ENCODE measurements at places on chromosomes 2 and 18.

DNA sequence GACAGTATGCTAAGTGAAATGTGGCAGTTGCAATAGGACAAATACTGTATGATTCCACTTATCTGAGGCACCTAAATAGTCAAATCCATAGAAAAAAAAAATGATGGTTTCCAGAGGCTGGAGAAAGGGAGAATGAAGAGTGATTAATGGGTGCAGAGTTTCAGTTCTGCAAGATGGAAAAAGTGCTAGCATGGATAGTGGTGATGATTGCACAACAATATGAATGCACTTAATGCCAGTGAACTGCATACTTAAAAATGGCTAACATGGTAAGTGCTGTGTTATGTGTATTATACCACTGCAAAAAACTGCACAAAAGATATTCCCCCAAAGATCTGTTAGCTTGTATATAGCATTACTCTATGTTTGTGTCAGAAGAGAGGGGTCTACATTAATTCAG lies 185.4 kb downstream of the INHBB start:
- no peak for DNase-seq

GRCh38 chr2:1517786-1518185 lies 104.5 kb downstream of the TPO start:
- no peak for DNase-seq

DNA sequence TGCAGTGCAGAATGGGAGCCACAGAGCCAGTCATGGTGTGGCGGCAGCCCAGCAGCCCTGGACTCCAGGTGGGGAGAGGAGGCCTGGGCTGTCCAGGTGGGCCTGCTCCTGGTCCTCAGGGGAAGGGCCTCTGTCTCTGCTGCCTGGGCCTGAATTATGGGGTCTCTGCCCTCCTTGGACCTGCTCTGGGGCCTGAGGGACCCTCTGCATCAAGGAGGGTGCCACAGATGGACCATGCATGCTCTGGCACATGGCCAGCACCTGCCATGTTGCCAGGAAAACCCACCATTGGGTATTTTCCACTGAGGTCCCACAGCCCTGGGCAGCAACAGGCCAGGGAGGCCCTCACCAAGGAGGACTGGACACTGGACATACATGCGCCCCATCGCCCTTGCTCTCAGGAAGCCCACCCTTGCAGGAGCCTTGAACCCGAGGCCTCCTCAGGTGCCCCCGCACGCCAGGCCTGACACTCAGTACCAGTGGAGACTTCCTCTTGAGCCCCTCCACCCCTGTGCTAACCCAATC lies 107.1 kb downstream of the NDUFA10 start:
- no peak for DNase-seq

DNA sequence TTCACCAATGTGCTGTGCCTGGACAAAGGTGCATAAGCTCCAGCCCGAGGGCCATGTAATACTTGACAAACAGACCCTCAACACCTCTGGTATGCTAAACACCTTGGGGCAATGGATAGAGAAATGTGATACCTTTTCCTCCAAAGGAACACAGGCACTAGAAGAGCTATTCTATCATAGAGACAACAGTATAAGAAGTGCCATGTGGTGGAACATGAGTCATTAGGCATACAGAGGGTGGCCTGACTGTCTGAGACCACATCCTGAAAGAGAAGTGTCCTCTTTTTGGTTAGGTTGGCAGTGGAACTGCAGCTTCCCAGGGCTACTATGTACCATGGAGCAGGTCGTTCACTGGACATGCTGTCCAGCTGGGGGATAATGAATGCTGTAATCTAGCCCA lies 153.9 kb downstream of the INSIG2 start:
- DNase-seq: no peak

DNA sequence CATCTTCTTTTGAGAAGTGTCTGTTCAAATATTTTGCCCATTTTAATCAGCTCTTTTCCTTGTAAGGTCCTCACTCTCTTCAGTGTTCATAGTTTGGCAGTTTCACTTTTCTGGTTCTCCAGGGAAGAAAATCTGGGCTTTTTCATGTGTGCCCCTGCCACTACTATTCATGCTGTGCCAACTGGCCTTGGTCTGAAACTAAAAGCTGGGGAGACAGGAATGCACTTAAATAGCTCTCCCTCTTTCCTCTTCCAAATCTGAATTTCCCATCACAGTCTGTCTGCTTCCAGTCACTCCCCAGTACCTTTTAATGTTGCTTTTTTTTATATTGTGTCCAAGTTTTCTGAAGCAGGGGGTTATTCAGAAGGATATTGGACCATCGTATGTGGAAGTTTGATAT lies 574.3 kb upstream of the POU3F3 start:
- DNase-seq: no peak

- DNase-seq: no peak
Observed at GRCh38 chr2:64914735-64915509, 74.3 kb upstream of the SLC1A4 start.
